ENCODE measurements at places on chromosomes 1 and 21.

GRCh38 chr1:233211595-233211994 is 83.9 kb downstream of the PCNX2 start:
- no peak for DNase-seq

DNA sequence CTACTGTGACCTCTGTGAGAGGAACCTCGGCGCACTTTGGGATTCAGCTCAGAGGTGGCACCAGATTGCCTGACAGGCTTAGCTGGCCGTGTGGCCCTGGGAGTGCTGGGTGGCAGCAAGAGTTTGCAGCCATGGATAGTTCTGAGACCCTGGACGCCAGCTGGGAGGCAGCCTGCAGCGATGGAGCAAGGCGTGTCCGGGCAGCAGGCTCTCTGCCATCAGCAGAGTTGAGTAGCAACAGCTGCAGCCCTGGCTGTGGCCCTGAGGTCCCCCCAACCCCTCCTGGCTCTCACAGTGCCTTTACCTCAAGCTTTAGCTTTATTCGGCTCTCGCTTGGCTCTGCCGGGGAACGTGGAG is 67.5 kb downstream of the DISC1 start:
- DNase-seq: peak; percentile 89

DNA sequence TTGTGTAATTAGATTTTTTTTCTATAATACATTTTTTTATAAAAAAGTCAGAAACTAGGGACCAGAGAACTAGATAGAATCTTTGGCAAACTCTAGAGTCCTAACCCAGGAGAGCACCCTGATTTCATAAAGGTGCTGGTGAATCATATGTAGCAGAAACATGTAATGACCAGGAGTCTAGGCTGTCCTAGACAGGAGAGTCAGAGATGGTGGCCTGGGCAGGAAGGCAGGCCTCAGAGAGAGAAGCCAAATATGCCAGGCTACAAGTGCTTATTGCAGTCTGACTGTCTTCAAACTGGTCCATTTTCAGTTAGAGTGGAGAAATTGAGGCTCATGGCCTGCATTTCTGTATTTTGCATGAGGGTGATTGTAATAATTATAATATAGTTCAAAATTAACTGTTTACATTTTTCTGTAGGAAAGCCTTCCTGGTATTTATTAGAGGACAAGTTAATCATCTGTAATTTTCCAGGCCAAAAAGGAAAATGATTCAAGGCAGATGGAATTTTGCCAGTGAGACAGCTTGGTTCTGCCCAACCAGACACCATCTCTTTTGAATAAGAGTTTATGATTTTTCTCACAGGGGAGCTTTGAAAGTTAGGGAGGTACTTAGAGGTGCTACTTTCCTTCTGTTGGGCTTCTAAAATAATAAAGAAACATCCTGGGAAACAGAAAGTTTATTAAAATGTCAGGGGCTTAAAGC is 129.8 kb downstream of the S1PR1 start:
- no peak for DNase-seq

DNA sequence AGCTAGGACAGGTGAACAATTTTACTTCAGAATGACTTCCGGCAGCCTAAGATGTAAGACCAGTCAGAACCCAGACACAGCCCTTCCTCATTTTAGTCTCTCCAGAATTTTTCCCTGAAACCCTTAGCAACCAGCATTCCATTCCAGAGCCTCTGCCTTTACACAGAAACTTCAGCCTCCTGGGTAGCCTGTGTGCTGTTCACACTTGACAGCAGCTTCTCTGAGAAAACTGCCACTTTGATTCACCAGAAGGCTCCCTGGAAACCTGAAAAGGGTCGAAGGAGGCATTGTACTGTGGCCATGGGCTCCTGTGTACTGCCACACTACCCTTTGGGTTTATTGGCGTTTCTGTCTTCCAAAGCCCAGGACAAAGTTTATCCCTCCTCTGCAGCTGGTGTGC is 17.4 kb downstream of the HYI start:
- no peak for DNase-seq

- DNase-seq: peak; percentile 91
Measured at GRCh38 chr21:32336711-32337110, 38.1 kb downstream of the MRAP start.

- DNase-seq: no peak
Measured at GRCh38 chr1:229432905-229433304, 989 bp downstream of the ACTA1 start.

- no peak for DNase-seq
Measured at GRCh38 chr1:1626207-1627141, 5.5 kb upstream of the MMP23B start.

- peak; percentile 78 for DNase-seq
Measured at GRCh38 chr1:218165701-218166114, 119.4 kb upstream of the RRP15 start.

GRCh38 chr21:45982092-45982757 is 655 bp downstream of the COL6A1 start:
- no peak for DNase-seq

- no peak for DNase-seq
Measured at GRCh38 chr1:43220905-43221778, 48.6 kb upstream of the TMEM125 start.

DNA sequence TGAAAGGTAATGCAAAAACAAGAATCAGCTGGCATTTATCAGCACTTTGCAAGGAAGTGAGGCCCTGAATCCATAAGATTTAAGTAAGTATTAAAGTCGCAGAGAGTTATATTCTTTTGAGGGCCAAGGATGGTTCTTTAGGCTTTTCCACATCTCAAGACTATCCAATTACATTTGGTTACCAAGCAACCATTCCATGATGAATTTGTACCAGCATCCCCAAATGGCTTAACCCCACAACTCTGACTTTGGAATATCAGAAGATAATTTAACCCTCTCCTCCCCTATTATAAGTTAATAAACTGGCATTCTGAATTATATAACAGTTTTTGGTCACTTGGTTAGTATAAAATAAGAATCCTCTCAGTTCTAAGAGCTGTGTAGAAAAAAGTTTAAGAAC is 2.8 kb downstream of the PHTF1 start:
- DNase-seq: no peak

GRCh38 chr1:14822493-14822892 is 224.0 kb downstream of the KAZN start:
- no peak for DNase-seq

DNA sequence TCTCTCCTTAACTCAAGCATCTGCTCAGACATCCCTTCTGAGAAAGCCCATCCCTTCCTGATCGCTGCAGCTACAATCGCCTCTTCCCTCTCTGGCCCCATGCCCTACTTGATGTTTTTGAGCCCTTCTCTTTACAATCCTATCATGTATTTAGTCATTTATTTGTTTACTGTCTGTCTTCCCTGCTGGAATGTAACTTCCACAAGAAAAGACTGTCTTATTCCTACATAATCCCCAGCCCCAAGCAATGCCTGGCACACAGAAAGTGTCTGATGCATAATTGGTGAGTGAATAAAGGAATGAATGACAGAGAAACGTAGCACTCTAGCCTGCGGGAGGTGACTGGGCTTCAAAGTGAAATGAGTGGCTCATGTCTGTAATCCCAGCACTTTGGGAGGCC is 25.4 kb downstream of the ECE1 start:
- DNase-seq: no peak

DNA sequence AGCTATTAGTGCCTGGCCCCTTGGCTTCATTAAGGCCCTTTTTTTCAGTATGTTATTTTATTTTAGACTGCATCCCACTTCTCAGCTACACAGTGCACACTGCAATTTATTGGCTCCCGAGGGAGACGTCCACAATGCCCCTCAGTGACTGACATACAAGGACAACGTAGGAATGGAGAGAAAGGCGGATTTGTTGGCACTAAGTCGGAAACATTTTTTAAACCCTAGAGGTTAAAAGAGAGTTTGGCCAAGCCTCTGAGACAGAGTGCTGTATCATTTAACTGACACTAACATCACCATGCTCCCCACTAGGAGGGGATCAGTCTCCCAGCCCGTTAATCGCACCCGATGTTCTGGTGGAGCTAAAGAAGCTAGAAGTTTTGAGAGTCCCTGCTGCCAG is 45.7 kb upstream of the FOXD3 start:
- no peak for DNase-seq

DNA sequence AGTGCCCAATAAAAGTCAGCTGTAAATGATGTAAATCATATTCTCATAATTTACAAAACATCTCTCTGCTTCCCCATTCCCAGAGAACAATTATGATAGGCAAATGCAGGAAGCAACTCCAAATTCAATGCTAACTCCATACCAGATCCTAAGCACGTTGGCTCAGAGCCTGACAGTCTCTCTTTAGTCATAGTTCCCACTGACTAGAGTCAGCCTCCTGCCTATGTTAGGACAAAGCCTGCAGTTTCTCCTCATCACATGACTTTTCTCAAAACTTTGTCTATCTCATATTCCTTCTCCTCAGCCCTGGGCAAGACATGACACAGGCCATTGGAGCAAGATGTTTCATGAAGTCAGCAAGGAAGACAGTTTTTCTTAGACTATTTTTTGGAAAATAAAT is 101.5 kb upstream of the COL24A1 start:
- DNase-seq: no peak

DNA sequence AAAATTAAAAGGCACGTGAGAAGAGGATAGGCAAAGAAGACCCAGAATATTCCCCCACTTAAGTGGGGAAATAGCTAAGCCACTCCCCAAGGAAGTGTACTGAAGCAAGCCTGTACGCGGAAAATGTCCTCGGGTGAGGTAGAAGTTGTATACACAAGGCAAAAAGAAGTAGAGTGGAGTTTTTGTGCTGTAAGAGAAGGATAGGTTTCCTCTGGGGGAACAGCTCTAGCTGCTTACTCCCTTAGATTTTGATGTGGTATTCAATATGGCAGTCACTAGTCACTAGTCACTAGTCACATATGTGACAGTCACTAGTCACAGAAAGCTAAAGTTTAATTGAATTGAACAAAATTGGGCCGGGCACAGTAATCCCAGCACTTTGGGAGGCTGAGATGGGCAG is 7.6 kb downstream of the TXNIP start:
- no peak for DNase-seq

DNA sequence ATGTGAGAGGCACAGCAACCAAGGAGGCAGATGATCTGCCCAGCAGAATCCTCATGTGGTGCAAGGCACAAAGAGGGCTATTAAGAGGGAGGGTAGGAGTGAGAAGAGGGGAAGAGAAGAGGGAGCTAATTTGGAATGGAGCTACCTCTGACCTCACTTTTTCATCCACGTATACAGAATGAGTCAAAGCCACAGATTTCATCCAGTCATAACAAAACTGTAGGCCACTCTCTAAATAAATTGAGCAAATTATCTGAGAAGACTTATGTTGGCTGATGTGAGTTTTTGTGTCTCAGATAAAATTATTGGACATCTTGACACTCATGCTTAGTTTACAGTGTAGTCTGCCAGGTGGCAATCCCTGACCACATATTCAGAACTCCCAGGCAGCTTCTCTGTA is 325.6 kb downstream of the TTLL7 start:
- no peak for DNase-seq

DNA sequence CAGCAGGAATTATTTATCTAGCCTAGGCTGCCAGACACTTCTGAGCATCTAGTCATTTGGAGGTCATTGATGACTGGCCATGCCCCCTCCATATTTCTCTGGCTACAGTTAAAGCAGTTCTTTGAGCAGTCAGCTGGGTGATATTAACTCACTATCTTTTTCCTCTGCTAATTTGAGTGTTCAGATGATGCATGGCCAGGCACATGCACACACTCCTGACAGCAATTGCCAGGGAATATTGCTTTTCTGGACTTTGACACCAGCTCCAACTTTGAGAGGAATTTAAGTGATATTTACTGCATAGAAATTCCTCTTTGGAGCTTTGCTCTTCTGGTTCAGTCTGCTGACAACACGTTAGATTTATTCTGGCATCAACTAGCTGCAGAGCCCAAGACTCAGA is 52.6 kb downstream of the CD247 start:
- DNase-seq: no peak

DNA sequence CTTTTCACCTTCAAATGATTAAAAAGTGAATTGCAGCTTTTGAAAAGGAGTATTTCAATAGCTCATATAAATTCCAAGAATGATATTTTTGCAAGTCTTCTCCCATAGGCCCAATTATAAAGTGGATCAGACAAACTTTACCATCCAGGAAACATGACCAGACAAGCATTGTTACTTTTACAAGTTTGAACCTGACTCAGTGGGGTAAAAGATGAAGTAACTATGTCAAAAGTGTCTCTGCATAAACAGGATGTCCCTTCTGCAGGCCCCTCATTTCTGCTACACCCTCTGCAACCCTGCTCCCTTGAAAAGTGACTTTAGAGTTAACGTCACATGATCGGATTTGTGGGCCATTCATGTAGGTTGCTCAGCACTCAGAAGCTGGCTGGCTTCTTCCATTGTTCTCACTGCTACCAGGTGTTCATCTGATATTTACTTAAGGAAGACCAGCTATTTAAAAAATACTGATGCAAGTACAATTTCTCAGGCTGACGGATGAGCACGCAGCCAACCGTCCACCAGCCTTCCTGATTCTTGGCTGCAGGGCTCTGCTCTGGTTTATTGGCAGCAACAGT is 32.3 kb downstream of the URB1 start:
- no peak for DNase-seq

- DNase-seq: peak; percentile 68
Measured at GRCh38 chr1:234629026-234629425, 19.0 kb upstream of the IRF2BP2 start.

DNA sequence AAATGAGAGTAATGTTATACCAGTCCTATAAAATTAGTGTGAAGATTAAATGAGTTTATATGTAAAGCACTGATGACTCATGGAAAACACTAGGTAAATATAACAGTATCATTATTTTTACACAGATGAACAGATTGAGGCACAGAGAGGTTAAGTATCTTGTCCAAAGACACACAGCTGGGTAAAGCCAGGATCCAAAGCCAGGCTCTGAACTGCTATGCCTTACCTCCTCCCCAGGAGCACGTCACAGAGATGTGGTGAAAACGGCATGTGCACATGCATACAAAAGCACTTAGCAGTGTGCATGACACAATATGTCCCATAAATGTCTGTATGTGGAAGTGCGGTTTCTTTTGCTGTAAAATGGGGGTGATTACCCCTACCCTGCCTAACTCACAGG is 56.9 kb downstream of the MAN1C1 start:
- no peak for DNase-seq

DNA sequence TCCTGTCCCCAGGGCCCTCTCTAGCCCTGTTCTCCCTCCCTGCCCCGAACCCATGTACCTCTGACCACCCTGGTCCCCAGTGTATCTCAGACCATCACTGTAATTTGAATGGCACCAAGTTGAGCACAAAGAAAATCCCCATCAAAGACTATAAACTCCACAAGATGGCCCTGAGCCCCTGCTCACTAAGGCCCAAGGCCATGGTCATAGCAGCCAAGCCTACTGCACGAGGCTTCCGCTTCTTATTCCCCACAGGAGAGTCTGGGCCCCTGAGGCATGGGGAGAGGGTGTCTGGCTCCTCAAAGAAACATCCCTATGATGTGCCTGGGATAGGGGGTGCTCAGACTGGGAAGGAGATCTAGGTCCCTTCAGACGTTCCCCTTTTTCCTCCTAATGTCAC is 4.5 kb downstream of the ZNF683 start:
- no peak for DNase-seq

DNA sequence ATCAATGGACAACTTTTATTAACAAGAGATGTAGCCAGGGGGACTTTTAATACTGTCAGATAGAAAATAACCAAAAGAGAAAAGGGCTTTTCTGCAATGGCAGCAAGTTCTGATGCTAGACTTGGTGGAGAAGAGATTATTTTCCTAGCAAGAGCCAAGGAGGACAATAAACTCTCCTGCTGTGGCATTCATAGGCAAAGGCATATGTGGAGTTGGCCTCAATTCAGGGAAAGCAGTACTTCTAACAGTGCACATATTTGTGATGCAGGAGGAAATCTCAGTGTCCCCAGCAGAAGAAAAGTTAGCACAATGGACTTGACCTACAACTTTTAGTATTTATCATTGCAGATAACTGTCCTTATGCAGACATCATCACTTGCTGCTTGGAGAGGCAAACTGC is 75.1 kb upstream of the GRIK1 start:
- DNase-seq: no peak

All from NCI-H1694 treated with DMSO at 0.1 percent for 48 hours (cell line).